ENCODE measurements at places on chromosomes 5 and 9. TPM values are rescaled to one million over a fixed set of nuclear protein-coding genes. Genes with fewer than 3 reads are reported as not detected.

PCDHGA5 gene
- total RNA-seq, result 0.18 TPM

SPINK6 gene
- not detected for total RNA-seq

ADAMTS16 gene
- total RNA-seq, result 1.4 TPM

C9 gene
- not detected for total RNA-seq

AK8 gene
- 1.4 TPM for total RNA-seq

OR1L8 gene
- not detected for total RNA-seq

ANXA1 gene
- total RNA-seq, result 1,098 TPM

PCDHGB4 gene
- 0.87 TPM for total RNA-seq

SELENOP gene
- 0.61 TPM for total RNA-seq

CYLC2 gene
- not detected for total RNA-seq

PCDHB7 gene
- not detected for total RNA-seq

DEPDC1B gene
- total RNA-seq, result 17.4 TPM

ACSL6 gene
- total RNA-seq, result not detected

NRG2 gene
- 1.3 TPM for total RNA-seq
